Stimulated activated CD8-positive, alpha-beta memory T cell treated with anti-CD3 and anti-CD28 coated beads, Interleukin-12 subunit alpha, Interleukin-12 subunit beta, amount 100 ng/mL, for 4 hours (primary cell): ENCODE measurements at places on chromosomes 12 and 14.
A peak's percentile ranks its signal among the peaks of the same experiment; 100 is the strongest.

DNA sequence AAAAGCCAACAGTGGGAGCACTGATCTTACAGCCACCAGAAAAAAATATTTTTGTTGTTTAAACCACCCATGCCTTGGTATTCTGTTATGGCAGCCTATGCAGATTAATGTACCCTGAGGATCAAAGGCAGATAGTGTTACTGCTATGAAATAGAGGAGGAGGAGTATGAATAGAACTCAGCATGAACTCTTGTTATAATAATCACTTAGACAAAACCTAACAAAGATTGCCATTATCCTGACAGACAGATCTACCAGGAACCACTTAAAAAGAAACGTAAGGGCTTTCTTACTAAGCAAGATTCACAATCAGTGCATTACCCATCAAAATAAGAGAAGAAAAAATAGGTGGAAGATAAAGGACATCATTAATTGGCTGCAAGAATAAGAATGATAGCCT is 558.3 kb downstream of the GALC start:
- no peak for DNase-seq

GRCh38 chr14:101808020-101808641 is 46.6 kb downstream of the PPP2R5C start:
- no peak for DNase-seq

GRCh38 chr14:61643555-61643954 is 51.8 kb upstream of the HIF1A start:
- DNase-seq, result no peak

DNA sequence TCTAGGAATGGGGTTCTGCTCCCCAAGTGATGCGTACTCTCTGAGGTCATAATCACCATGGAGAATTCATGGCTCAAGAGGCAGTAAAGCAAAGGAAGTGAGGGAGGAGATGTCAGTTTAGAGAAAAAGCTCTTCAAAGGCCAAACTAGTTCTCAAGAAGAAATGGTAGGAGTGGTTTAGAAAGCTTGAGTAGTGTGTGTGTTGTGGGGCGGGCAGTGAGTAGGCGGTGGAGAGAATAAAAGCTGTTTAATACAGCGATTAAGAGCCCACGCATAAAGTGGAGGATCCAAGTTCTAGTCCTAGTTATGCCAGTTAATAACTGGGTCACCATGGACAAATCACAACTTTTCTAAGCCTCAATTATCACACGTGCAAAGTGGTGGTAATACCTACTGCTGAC is 55.6 kb downstream of the PTPN21 start:
- no peak for DNase-seq

DNA sequence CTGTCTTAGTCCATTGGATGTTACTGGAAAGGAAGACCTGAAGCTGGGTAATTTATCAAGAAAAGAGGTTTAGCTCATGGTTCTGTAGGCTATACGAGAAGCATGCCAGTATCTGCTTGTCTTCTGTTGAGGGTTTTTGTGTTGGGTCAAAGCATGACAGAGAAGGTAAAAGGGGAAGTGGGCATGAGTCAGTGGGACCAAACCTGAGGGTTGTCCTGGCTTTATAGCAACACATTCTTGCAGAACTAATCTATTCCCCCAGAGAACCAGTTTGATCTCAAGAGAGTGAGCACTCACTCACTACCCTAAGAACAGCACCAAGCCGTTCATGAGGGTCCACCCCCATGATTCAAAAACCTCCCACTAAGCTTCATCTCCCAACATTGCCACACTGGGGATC is 19.0 kb upstream of the KRAS start:
- DNase-seq, result no peak

- DNase-seq, result no peak
Observed at GRCh38 chr12:131420867-131421447, 289.9 kb upstream of the SFSWAP start.

DNA sequence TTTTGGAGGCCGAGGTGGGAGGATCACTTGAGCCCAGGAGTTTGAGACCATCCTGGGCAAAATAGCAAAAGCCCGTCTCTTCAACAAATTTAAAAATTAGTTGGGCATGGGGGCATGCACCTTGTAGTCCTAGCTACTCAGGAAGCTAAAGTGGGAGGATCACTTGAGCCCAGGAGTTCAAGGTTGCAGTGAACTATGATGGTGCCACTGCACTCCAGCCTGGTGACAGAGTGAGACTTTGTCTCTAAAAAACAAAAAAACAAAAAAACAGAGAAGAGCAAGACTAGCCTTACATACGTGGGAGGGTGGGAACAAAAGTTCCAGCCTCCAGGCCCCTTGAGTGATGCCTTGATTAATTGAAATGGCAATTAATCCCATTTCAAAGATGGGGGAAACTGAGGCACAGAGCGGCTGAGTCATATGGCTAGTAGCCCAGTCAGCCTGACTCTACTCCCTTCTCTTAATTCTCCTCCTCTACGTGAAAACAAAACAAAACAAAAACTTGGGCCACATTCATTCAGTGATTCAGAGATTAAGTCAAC is 3.3 kb upstream of the FAM222A start:
- no peak for DNase-seq

- no peak for DNase-seq
Observed at GRCh38 chr14:100580316-100581227, 6.6 kb downstream of the BEGAIN start.

GRCh38 chr14:45038865-45039264 is 45.1 kb upstream of the PRPF39 start:
- no peak for DNase-seq

GRCh38 chr14:100386121-100386520 is 63.0 kb downstream of the SLC25A47 start:
- DNase-seq, result no peak

DNA sequence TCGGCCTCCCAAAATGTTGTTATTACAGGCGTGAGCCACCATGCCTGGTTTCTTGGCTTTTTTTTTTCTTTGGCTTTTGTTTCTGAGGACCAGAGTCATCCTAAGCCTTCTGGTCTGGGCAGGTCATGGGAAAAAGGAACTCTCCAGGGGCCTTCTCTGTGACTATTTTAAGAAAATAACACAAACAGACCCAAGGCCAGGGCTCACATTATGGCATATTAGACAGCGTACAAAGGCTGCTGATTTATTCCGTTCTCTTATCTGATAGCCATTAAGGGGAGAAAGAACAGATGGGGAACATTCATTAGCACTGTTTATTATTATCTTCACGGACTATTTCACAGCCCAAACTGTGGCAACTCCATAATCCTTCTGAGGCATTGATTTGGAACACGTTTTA is 28.8 kb upstream of the MANSC4 start:
- no peak for DNase-seq

GRCh38 chr14:32129124-32129523 is 52.0 kb downstream of the ARHGAP5 start:
- no peak for DNase-seq

GRCh38 chr12:103928682-103929045 is 1.5 kb upstream of the HSP90B1 start:
- DNase-seq, result peak; percentile 10

GRCh38 chr12:91100906-91101305 is 10.4 kb downstream of the LUM start:
- DNase-seq, result no peak

DNA sequence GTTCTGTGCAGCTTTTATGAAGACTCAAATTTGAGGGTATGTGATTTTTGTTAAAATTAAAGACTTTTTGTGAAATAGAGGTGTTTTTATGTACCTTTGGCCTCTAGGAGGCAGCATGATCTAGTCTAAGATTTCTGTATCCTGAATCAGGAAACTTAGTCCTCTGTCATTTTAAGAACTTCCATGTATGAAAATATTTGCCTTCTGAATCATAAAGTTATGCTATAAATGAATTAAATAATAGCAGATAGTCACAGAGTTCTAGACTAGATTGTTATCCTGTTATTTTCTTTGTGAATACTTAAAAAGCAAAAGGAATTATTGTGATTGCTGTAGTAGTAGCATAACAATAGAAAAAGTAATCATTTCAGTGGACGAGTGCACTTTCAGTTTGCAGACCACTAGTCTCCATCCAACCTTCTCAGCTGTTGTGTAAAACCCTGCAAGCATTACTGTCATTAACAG is 56.3 kb downstream of the FGD4 start:
- DNase-seq, result no peak

DNA sequence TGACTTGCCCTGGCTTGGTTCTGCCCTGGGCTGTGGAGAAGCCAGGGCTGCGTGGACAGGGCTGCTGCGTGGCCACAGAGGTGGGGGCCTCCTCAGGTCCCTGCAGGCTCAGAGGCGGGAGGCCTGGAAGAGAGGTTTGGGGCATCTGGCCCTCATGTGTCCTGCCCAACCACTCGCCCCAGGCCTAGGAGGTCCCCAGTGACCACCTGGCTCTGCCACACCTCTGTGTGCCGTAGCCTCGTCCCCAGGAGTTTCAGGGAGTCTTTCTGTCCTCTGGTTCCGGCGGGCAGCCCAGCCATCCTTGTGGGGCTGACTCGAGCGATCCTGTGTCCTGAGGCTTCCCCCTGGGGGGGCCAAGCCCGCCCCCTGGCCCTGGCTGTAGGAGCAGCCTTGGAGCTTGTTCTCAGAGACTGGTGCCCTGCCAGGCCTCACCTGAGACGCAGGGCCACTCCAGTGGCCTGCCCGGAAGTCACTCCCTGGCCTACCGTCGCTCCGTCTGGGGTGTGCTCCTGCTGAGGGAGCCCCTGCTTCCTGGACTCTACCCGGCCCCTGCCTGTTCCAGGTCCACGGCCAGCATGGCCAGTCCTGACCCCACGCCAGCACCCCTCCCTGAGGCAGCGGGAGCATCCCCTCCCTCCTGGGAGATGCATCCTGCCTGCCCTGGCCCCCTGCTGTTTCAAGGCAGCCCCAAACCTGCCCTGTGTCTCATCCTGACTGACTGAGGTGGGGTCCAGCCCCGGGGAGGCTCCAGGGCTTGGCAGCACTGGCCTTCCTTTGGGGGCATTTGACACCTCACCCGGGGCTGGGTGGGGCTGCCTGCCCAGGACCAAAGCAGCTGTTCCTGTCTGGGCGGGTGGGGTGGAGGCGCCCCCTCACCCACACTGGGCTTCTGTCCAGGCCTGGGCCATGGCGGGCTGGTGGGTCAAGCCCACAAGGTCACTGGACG is 13.9 kb downstream of the ASPG start:
- DNase-seq, result no peak

GRCh38 chr12:89789862-89790261 is 81.2 kb upstream of the ATP2B1 start:
- DNase-seq, result no peak

DNA sequence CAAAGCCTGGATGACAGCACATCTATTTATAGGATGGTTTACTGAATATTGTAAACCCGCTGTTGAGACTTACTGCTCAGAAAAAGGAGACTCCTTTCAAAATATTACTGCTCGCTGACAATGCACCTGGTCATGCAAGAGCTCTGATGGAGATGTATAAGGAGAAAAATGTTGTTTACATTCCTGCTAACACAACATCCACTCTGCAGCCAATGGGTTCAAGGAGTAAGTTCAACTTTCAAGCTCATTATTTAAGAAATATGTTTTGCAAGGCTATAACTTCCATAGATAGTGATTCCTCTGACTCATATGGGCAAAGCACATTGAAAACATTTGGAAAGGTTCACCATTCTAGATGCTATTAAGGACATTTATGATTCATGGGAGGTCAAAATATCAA is 201.7 kb downstream of the SNAPC1 start:
- DNase-seq, result no peak

DNA sequence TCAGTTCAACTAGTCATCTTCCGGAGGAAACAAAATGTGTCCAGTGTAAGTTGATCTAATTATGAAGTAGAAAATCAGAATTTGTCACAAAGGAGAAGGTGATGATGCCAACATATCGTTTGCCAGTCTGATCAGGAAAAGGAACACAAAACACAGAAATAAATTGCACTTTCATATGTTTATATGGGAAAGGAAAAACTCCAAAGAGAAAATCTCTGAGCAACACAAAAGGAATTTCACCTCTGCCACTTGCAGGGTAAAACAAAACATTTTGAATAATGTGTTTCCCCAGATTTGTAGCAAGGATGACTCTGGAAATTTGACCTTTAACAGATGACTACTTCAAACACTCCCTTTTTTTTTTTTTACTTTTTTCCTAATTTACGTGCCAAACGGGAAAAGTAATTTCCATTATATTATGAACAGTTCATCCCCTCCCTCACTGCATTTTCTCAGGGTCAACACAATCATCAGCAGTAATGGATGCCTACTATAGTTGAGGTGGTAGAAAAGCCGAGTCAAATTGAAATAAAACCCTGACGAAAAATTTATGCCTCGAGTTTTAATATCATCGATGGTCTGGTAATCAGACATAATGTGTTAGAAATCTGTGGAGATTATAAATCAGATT is 25.6 kb downstream of the MGAT4C start:
- DNase-seq, result no peak

GRCh38 chr14:86481104-86481503 is 951.2 kb downstream of the FLRT2 start:
- DNase-seq, result no peak

DNA sequence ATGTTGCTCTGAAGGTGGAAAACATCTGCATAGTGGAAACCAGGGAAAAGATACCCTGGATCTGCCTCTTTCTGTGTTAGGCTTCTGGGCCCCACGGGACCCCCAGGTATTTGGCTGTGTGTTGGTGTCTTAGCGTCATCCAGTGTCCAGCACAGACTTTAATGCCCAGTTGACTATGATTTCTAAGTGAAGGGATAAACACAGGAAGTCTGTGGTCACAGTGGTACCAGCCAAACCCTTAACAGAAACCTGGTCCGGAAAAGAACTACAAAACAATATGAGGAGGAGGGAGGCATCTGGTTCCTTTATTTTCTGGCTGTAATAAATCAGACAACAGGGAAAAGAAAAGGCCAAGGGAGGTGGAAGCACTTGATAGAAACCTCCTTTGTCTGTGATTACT is 56.4 kb downstream of the CMKLR1 start:
- no peak for DNase-seq

DNA sequence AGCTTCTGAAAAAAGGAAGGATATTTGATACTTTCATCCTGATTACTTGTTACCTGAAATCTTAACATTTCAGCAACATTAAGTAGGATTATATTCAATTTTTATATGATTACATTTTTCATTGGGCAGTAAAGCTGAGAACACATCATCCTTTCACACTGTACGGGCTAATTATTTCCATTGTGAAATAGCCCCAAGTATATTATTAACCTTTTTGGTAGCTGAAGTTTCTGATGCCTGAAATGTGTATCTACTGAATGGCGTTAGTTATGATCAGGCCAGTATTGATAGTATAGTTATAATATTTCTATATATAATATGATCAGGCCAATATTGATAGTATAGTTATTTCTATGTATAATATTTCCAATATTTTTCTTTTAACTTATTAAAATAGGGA is 10.1 kb downstream of the SPATS2 start:
- DNase-seq, result no peak

GRCh38 chr14:54140551-54140950 is 183.9 kb upstream of the BMP4 start:
- DNase-seq, result no peak
